ENCODE measurements at places on chromosomes 6 and 20.

- no peak for DNase-seq
These were observed 106.5 kb downstream of the TOX2 start for GRCh38 chr20:44021186-44021585.

DNA sequence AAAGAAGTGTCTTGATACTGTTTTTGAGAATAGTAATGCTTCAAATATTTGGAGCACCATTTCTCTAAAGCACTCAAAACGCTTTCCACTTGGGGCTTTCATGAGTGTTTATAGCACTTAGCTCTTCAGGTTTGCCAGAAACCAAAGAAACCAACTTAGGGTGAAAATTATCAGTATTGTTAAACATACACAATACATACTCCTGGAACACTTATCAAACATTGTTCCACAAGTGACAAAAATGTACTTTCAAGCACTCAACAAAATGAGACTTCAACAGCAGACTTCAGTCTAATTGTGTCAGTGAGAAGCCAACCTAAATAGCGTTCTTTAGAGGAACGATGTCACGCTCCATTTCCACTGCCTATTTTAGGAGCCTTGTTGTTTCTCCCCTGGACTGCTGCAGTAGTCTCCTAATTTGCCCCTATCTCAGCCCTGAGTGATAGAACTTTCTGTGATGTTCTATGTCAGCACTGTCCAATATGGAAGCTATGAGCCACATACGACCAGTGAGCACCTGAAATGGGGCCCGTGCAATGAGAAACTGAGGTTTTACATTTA, 461.3 kb downstream of the KIF16B start:
- DNase-seq, result no peak

DNA sequence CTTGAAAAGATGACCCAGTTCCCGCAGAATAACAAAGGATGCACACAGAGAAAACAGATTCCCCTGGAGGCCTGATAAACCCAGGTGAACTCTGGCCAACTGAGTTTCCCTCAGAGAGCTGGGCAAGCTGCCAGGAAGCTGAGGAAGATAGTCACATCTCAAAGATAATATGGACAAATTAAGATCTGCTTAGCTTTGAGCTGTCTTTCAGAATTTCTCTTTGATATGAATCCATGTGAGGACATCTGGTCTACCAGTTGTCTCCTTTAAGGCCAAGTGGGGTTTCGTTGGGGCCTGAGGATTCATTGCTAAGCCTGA, 59.5 kb downstream of the ID4 start:
- DNase-seq, result no peak

GRCh38 chr6:72825315-72825911, 203.5 kb downstream of the KCNQ5 start:
- DNase-seq, result no peak

DNA sequence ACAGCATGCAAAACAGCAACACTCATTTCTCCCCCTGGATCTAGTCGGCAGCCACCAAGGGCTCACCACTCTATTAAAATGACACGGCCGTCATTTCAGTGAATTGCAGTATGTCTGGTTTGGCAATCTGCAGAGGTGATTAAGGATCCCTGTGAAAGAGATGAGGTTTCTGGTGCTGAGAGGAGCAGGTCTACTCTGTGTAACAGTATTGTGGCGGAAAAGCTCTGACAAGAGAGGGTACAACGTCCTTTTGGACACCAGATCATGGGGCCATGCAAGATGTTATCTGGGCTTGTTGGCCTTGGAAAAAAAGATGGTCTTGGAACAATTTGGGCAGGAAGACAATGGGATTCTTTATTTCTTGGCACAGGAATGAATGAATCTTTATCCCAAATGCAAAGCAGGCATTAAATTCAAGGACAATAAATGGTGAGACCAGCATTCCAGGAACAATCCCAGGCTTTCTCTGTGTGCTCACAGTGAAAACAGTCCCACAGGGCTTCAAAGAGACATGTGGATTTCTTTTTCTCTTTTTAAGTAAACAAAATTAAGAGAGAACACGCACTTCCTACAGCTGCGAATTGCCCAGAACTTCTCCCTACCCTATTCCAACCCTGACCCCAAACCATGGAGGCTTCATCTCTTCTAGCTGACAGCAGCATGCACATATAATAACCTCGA, 33.7 kb upstream of the ADGRF1 start:
- no peak for DNase-seq

DNA sequence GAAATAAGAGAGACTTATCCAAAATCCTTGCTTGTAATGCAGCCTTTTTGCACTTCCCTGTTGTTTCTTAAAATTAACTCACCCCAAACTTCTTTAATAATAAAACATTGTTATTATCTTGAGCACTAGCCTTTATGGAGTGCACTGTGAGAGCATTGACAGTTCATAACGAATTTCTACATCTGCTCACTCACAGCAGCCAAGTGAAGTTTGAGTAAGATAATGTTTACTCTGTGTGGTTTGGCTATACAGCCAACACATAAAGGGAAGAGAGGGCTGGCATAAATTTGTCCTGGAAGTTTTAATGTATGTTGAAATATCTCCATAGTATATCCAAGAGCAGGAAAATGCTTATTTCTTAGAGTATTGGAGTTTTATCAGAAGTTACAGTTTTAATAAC, 227.9 kb downstream of the FRK start:
- no peak for DNase-seq

- DNase-seq, result no peak
These were observed 491.7 kb downstream of the PTPRT start for GRCh38 chr20:42697962-42698361.

DNA sequence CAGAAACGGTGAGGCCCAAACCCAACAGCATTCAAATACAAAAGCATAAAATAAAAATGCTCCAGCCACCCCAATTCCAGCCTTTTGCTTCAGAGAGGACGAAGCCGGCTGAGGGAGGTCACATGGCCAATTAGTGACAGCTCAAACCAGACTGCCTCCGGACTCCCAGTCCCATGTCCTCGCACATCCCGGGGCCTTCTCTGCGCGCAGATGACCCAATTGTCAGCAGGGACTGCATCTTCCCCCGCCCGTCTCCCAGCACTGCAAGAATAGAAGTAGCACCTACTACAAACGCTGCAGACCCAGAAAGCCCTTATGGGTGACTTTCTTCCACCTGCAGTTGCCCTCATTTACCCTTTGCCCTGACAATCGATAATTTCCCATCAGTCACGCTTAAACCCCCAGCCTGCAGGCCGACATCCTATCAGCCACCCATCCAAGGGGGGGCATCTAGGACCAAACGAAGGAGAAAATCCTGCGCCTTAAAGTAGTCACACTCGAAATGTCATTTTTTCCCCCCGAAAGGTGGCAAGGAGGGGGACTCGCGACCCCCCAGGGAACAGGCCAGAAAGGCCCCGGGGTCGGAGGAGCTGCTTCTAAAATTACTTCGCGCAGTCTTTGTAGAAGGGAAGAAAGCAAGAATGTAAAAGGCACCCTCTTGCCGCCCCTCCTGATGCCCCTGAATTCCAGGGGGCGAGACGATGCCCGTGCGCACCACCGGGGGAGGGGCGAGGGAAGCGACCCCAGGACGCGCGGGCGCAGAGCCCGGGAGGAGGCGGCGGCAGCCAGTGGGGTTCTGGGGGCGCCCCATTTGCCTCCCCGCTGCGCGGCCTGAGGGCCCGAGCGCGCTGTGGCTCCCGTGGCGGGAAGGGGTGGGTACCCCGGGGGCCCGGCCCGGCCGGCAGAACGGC, 792 bp downstream of the SLC23A2 start:
- peak; percentile 12 for DNase-seq

- no peak for DNase-seq
These were observed 3.6 kb downstream of the TOP1 start for GRCh38 chr20:41032271-41032670.

DNA sequence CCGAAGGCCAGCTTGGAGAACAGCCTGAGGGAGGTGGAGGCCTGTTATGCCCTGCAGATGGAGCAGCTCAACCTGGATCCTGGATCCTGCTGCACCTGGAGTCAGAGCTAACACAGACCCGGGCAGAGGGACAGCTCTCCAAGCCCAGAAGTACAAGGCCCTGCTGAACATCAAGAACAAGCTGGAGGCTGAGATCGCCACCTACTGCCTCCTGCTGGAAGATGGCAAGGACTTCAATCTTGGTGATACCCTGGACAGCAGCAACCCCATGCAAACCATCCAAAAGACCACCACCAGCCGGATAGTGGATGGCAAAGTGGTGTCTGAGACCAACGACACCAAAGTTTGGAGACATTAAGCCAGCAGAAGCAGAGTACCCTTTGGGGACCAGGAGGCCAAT, 223.5 kb upstream of the ID4 start:
- no peak for DNase-seq

Data from activated CD4-positive, alpha-beta T cell treated with anti-CD3 and anti-CD28 coated beads, Interleukin-2, amount 50 U/mL, for 1 hour (primary cell).